ENCODE measurements at places on chromosomes 11 and 22. TPM values are rescaled to one million over a fixed set of nuclear protein-coding genes. Genes with fewer than 3 reads are reported as not detected.

MMP20 gene
- total RNA-seq, result not detected

OR5T1 gene
- total RNA-seq, result not detected

ANKK1 gene
- total RNA-seq, result not detected

MS4A6A gene
- total RNA-seq, result not detected

CTSF gene
- 0.58 TPM for total RNA-seq

ANO5 gene
- 4.6 TPM for total RNA-seq

RHOD gene
- 10.5 TPM for total RNA-seq

CLTCL1 gene
- total RNA-seq, result 12.4 TPM

MYEOV gene
- total RNA-seq, result 0.86 TPM

DCHS1 gene
- 10.5 TPM for total RNA-seq

SPINDOC gene
- 99.7 TPM for total RNA-seq

PIK3IP1 gene
- 1.3 TPM for total RNA-seq

OR4D5 gene
- total RNA-seq, result not detected

BET1L gene
- total RNA-seq, result 40.2 TPM

CHRNA10 gene
- 1.1 TPM for total RNA-seq

SYT12 gene
- 3.3 TPM for total RNA-seq

GPHA2 gene
- 0.97 TPM for total RNA-seq

ARHGAP8 gene
- total RNA-seq, result 48.7 TPM

APOBEC3A gene
- not detected for total RNA-seq

UBQLNL gene
- not detected for total RNA-seq
